NCI-H1436 treated with DMSO at 0.1 percent for 48 hours (cell line): ENCODE measurements at places on chromosomes 4 and X.

- no peak for DNase-seq
Observed at GRCh38 chr4:33116871-33117270, 2396.7 kb downstream of the PCDH7 start.

- DNase-seq: no peak
Observed at GRCh38 chrX:68895341-68895755, 66.5 kb downstream of the EFNB1 start.

DNA sequence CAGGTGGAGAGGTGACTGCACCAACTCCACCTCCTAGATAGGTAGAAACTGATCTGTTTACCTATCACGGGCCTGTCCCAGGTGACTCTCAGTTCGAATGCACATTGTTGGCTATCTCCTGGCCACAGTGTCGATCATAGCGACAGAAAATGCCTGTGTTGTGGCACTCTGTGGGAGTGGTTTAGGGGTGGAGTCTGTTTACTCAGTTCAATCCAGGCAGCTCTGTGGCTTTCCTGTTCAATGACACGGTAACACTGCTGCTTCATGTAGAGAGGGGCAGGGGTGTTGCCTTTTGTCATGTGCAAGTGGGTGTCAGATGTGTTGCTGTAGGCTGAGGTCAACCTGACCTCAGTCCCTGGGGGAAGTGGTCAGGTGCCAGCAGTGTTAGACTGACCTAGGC is 1602.4 kb downstream of the TECRL start:
- DNase-seq: no peak

DNA sequence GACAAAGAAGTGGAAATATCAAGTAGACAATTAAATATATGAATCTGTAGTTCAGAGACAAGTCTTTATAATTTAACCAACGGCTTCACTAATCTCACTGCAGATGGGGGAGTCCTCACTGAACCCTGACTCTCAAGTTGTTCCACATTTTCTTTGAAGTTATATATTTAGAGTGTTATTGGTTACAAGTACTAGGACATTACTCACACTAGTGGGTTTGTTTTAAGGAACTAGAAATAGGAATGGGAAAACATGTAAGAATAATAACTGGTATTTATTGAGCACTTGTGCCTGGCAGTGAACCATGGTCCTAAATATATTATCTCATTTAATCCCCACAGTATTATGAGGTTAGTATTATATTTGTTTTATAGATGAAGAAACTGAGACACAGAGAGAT is 22.0 kb downstream of the MND1 start:
- no peak for DNase-seq

DNA sequence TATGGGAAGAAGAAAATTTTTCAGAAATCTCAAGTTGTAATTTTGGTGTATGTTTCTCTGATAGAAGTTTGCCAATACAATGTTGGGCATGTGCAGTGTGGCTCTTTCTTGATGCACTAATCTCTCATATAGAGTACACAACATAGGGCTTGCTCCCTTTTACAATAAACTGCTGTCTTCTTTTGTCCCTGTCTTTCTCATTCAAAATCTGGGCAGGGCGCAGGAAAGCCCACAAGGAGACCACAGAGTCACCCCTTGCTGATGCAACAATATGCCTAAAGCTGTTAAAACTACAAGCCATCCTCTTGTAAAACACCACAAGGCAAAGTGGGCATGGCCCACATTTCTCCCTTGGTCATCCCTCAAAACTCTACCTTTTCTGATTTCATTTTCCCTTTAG is 63.4 kb upstream of the TBC1D9 start:
- DNase-seq: no peak

- no peak for DNase-seq
Observed at GRCh38 chr4:95705323-95705722, 134.6 kb upstream of the PDHA2 start.

DNA sequence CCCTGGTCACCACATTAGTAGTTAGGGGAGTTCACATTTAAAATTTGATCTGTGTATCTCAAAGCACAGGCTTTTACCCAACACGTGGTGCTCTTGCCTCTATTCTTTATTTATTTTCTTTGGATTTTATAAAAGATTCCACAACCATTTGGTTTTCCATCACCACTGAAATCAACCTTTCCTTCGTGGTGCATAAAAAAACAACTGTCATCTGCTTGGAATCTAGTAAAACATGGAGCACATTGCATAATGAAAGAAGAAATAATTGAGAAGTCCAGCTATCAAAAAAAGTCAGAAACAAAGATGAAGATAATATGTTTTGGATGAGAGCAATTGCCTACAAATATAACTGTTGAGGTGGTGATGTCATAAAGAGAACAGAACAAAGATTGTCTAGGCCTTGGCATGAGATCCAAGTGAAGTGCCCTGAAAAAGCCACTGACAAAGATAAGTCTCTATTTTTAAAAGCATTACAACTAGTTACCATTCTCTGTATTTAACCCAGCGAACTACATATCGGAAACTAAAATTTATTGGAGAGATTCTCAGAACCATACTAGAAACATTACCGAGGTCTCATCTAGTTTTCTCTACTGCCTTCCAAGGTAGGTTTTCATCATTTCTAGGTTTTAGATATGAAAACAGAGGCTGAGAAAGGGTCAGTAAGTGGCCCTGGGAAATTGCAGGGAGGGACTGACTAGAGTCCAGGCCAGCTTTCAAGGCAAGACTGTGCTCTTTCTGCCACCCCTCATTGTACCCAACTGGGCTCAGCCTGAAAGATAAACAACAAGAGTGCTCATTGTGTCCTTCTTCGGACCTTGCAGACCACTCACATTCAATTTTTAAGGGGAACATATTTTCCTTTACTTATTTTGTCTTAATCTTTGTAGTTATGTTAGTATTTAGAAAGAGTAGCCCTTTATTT is 127.3 kb downstream of the MAD2L1 start:
- DNase-seq: no peak

GRCh38 chr4:8279321-8280157 is 10.0 kb downstream of the HTRA3 start:
- no peak for DNase-seq

GRCh38 chrX:154300816-154301215 is 5.2 kb downstream of the TKTL1 start:
- DNase-seq: no peak
